ENCODE measurements at places on chromosomes 12 and 14. TPM values are rescaled to one million over a fixed set of nuclear protein-coding genes. Genes with fewer than 3 reads are reported as not detected.

INHBE gene
- not detected for total RNA-seq

PROX2 gene
- not detected for total RNA-seq

FITM1 gene
- 0.27 TPM for total RNA-seq

NPAS3 gene
- 0.13 TPM for total RNA-seq

GYS2 gene
- total RNA-seq, result not detected

NR1H4 gene
- total RNA-seq, result not detected

MYL6 gene
- 1,508 TPM for total RNA-seq

RNASE7 gene
- total RNA-seq, result not detected

MRPS35 gene
- total RNA-seq, result 78.5 TPM

OAS1 gene
- total RNA-seq, result 4.0 TPM

OR6C2 gene
- not detected for total RNA-seq

KRT2 gene
- not detected for total RNA-seq

KRT85 gene
- not detected for total RNA-seq

FBXO34 gene
- total RNA-seq, result 20.9 TPM

LMO3 gene
- total RNA-seq, result 0.27 TPM

LMNTD1 gene
- total RNA-seq, result not detected

TCL1B gene
- total RNA-seq, result not detected

CLEC4C gene
- not detected for total RNA-seq

OLR1 gene
- total RNA-seq, result not detected

LRRC10 gene
- total RNA-seq, result not detected

PLEKHD1 gene
- total RNA-seq, result 0.07 TPM

TRHDE gene
- not detected for total RNA-seq

MYO1H gene
- total RNA-seq, result not detected

TMBIM4 gene
- total RNA-seq, result 128 TPM

KIF26A gene
- 12.4 TPM for total RNA-seq

GCH1 gene
- total RNA-seq, result 5.0 TPM

POP5 gene
- 24.6 TPM for total RNA-seq

Data from thoracic aorta endothelial cell (primary cell).